ENCODE measurements at places on chromosomes 4 and X.

DNA sequence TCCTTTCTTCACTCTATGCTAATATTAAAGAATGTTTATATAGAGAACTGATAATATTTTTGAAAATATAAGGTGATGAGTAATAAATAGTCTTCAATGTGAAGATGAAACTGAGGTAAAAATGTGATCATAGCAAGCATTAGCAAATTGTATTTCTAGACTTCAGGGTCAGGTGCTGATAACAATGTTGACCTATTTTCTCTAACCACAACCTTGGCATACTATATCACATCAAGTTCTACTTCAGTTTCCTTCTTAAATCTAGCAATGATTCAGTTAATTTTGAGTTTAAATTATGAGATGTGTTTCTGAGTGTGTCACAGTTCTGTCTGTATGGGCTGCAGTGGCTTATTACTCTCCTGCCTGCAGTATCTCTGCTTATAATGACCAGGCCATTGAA, 209.4 kb downstream of the RAPGEF2 start:
- no peak for DNase-seq

GRCh38 chr4:74134500-74134852, 23.4 kb upstream of the MTHFD2L start:
- no peak for DNase-seq

GRCh38 chr4:158163941-158164767, 8.7 kb downstream of the GASK1B start:
- no peak for DNase-seq

- no peak for DNase-seq
These were observed 863.1 kb downstream of the CCSER1 start for GRCh38 chr4:90990284-90990683.

DNA sequence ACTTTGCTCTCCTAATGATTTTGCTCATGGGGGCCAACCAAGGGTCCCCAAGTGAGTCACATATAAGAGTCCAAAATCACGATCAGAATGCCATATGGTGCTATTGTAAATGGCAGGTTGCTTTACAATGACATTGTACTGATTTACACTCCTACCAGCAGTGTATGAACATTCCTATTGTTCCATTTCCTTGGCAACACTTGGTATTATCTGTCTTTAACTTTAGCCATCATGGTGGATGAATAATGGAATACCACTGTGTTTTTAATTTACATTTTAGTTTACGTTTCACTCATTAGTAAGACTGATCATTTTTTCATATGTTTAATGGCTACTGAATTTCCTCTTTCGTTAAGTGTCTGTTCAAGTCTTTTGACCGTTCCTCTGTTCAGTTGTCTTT, 96.5 kb downstream of the NYX start:
- no peak for DNase-seq

- no peak for DNase-seq
These were observed 49.5 kb upstream of the ADRA2C start for GRCh38 chr4:3716631-3717235.

GRCh38 chrX:19990151-19990555, 708 bp downstream of the BCLAF3 start:
- DNase-seq = no peak

DNA sequence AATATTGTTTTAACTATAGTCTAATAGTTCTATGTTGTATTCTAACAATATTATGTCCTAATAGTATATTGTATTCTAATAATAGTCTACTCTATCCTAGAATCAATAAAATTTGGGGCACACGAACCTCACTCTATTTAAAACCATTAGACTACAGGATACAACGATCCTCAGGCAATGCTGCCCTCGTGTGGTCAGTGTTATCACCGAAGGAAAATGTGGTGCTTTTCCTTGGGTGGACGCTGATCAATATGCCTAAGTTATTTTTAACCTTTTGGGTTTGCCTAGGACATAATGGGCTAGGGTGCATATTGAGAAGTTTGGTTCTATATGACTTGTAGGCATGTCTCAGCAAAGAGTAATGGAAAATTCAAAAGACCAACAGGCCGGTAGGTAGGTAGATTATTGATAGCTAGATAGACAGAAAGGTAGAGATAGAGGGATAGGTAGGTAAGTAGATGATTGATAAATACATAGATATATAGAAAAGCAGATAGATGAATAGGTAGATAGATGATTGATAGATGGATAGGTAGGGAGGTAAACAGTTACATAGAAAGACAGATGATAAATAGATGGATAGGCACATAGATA, 75.1 kb downstream of the PRKX start:
- DNase-seq = peak; percentile 23

DNA sequence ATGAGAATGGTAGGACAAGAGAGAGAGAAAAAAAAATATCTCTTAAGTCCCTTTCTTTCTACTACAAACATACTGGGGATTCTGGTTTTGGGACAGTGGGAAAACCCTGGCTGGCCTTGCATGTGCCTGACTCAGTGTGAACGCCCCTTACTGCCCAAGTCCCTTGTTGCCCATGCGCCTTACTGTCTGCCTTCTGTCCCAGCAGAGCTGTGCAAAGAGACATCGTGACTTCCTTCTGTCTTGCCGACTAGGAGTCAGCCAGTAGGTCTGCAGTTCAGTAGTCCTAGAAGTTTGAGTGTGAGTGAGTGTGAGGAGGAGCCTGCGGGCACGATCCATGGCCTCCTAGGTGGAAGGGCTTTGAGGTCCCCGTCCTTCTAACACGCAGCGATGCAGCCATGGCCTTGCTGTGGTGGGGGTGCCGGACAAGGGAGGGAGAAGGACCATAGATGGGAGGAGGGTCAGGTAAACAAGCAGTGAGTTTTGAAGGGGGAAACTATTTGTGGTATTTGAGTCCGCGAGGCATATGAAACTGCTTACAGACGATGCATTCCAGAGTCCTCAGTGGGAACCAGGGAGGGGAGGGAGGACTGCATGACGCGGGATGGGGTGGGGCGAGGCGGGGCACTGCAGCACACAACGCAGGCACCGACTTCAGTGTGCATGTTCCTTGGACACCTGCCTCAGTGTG, at the start of gene XAGE2:
Gene XAGE2 (plus strand): TSS at position 654 of the 688 bp plus-strand sequence. CDS start 994 bp downstream, outside the sequence.
- DNase-seq = no peak

GRCh38 chr4:136112116-136112515, 1420.2 kb downstream of the PCDH18 start:
- DNase-seq = no peak

GRCh38 chr4:172851534-172851933, 317.1 kb upstream of the GALNT7 start:
- DNase-seq = no peak
